ENCODE measurements at places on chromosomes 11 and 22.

DNA sequence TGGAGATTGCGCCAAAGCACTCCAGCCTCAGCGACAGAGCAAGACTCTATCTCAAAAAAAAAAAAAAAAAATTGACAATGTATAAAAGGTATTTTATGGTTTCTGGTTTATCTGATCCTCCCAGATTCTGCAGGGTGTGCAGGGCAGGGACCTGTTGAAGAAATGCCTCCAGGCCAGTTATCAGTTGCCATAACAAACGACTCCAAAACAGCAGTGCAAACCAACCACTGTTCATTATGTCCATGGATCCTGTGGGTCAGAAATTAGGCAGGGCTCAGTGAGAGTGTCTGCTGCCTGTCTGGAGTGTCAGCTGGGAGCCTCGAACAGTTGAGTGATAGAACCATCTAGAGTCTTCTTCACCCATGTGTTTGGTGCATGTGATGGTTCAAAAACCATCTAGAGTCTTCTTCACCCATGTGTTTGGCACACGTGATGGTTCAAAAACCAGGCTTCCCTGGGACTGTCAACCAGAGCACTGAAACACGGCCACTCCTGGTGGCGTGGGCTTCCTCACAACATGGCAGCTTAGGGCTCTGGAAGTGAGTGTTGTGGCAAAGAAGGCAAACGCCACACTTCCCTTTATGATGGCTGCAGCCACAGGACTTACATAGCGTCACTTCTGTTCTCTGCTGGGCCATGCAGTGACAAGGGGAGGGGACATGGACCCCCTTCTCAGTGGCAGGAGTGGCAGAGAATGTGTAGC lies 115.1 kb upstream of the CRYBB3 start:
- no peak for ATAC-seq

DNA sequence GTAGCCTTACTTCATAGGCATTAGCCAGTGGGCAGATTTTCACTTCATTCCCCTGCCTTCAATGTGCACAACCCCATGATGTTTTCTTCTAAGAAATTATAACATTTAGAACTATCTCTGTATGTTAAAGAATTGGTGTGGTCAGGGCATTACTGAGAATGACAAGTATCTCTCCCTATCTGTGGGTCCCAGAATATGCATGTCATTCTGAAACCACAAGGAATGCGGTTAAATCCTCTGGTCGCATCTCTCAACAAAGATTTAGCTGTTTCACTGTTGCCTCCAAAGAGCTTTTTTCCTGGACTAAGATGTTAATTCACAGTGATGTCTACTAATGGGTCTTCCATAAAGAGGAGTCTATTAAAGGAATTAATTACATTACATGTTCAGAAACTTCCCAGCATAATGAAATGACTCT lies 62.7 kb downstream of the LIF start:
- ATAC-seq, result peak; percentile 56

DNA sequence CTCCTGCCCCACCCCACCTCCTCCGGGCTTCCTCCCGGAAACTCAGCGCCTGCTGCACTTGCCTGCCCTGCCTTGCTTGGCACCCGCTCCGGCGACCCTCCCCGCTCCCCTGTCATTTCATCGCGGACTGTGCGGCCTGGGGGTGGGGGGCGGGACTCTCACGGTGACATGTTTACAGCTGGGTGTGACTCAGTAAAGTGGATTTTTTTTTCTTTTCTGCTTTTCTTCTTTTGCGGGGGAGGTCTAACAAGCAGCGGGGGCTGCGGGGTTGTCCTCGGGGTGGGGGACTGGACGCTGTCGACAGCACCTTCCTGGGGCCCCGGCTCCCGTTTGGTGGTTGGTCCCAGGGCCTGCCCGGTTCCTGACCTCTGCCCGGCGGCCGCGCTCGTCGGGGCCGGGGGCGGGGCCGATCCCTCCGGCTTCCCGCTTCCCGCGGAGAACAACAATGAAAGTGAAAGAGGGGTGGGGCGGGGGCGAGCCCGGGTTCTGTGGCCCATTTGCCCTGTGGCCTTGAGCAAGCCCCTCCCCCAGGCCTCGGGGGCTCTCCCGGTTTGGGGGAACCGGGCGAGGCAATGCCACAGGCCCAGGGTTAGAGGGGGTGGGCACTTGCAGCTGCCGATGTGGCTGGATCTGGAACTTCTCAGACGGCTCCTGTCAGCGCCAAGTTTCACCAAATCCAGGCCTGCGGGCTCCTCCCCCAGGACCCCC lies 975 bp upstream of the MDK start:
- peak; percentile 54 for ATAC-seq

- no peak for ATAC-seq
Observed at GRCh38 chr22:44117746-44118145, 63.0 kb upstream of the PARVG start.

DNA sequence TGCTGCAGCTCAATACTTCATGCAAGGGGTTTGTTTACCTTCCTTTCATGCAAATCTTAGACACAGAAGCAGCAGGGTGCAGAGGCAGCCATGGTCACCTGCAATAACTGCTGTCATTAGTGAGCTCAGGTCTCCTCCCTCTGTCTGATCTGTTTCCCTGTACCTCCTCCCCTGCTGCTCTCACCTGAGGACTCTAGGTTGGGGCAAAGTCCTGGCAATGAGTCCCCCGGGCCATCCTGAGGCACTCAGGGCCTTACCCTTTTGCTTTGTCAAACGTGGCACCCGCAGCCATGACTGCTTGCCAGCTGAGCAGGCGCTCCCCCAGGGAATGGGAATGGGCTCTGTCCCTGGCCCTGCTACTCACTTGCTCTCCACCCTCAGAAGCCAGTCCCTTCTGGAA lies 3.9 kb downstream of the LRRC10B start:
- no peak for ATAC-seq

DNA sequence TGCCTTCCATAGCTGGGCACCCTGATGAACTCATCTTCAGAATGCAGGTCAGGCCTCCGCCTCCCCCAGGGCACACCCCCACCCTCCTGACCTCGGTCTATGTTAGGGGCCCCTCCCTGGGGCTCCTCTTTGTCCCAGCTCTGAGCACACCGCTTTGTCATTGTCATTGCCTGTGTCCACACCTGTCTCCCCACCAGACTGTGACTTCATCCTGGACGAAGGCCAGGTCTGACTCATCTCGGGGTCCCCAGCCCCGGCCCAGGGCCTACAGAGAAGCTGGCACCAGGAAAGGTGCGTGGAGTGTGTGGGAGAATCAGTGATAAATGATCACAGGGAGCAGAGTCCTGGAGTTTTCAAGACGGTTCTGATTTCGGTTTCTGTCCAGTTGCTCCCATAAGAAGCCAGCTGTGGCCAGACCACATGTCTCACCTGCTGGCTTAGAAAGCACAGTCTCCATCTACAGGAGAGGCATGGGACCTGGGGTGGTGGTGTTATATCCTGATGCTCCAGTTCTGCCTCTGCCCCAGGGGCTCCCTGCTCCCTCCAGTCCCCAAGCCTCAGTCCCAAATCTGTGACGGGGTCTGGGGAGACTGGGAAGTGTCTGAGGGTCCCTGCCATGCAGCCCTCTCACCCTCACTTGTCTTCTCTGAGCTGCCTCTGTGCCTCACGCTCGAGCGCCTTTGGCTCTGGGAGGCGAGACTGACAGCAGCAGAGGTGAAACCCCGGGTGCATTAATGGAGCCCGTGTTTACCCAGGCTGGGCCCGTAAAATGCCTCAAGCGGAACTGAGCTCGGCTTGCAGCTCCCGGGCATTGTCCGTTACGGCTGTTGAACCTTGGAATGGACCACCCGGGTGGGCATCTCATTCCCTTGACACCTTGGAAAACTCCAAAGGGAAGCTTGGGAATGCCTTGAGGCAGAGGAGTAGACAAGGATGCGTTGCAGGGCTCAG lies 85.5 kb upstream of the WNT11 start:
- no peak for ATAC-seq

GRCh38 chr11:125923012-125923579 lies 18.8 kb downstream of the DDX25 start:
- peak; percentile 51 for ATAC-seq

- ATAC-seq, result peak; percentile 75
Observed at GRCh38 chr11:46242952-46243795, 34.3 kb upstream of the CREB3L1 start.

GRCh38 chr22:23257889-23258825 lies 77.8 kb downstream of the BCR start:
- no peak for ATAC-seq

GRCh38 chr11:118604566-118604965 lies 2.8 kb upstream of the PHLDB1 start:
- ATAC-seq, result no peak

DNA sequence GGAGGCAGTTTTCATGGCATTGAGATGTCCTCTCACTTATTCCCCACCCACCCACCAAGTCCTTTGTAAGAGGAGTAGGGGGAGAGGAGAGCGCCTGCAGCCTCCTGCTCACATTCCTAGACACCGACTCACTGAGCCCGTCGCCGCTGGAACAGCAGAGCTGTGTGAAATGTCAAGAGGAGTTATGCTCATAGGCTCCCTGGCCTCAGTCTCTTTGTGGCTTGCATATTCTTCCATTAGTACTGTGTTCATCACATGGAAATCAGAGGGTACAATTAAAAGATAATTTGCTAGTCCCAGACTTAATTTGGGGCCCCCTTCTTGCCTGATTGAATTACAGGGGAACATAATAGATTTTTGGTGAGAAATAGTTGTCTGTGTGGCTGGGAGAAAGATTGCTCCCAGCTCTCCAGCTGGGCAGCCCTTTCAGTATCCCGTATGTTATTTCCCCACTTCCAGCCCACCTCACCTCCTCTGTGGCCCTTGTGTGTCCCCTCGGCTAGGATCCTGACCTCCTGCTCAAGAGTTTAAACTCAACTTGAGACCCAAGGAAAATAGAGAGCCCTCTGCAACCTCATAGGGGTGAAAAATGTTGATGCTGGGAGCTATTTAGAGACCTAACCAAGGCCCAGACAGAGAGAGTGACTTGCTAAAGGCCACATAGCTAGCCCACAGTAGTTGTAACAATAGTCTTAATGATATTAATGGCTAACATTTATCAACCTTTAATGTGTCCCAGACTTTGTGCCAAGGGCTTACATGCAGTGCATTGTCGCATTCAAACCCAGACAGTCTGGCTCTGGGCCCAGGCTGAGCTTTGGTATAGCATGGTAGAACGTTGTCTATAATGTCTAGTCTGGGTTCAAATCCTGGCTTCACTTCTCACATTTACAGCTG lies 32.2 kb downstream of the LIMK2 start:
- ATAC-seq, result no peak

DNA sequence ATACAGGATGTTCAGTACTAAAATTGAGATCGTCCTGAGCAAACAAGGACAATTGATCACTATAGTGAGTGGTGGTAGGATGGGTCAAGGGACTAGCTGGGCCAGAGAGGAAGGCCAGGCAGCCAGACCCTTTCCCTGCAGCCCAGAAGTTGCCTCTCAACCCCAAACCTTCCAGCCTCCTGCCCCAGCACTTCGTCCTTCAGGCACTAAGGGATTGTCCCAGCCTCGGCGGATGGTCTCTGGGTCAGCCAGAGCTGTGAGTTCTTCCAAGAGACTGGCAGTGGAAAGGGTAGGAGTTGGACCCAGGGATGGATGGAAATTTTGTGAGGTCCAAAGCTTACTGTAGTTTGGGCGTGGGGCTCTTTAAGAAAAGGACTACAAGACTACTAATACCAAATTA lies 3.6 kb upstream of the LMO1 start:
- ATAC-seq, result no peak

GRCh38 chr22:41535244-41535643 lies 9.0 kb downstream of the POLR3H start:
- ATAC-seq, result no peak

GRCh38 chr11:2138068-2138430 lies 1.1 kb downstream of the IGF2 start:
- no peak for ATAC-seq

DNA sequence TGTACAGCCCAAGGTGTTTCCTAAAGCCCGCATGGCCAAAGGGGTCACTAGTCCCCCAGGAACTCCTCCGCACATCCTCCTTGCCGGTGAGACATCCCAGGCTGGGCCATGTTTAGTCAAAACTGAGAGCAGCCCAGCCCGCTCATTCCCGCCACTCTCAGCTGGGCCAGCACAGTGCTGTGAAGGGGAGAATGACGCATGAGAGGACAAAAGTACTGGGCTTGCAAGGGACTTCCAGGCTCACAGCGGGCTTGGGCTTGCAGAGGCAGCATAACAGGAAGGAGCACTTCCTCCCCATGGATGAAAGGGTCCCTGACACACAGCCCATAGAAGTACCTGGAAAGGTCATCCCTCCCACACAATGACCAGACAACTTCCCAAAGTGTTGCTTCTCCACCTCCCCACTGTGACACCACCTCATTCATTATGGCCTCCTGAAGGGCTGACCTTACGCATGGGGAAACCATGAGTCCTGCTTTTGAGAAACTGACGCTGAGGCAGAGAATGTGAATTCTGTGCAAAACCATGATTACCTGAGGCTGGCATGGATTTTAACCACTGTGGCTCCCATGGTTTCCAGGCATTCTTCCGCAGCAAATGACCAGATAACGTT lies 19.1 kb downstream of the ETS1 start:
- ATAC-seq, result peak; percentile 55

DNA sequence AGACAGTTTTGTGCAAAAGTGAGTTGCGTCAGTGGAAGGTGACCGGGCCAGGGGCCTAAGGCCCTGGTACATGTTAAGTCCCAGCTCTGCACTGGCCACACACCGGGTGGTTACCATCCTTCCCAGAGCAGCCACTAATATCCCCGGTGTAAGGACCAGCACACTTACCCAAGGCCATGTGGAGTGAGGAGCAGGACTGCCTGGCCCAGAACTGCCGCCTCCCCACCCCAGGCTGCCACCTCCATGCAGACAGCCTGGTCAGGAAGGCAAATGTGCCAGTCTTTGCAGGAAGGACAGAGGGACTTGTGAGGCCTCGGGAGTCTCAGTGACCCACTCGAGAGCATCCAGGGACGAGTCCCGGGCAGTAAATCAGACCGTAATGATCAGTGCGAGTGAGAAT lies 102.9 kb downstream of the MORC2 start:
- ATAC-seq, result no peak

GRCh38 chr11:34792814-34793258 lies 123.3 kb downstream of the APIP start:
- no peak for ATAC-seq

- ATAC-seq, result no peak
Observed at GRCh38 chr22:17269607-17270261, 50.5 kb upstream of the ADA2 start.

GRCh38 chr11:119155733-119156492 lies 7.1 kb downstream of the ABCG4 start:
- no peak for ATAC-seq

- no peak for ATAC-seq
Observed at GRCh38 chr22:41480397-41480735, 11.4 kb downstream of the ACO2 start.

DNA sequence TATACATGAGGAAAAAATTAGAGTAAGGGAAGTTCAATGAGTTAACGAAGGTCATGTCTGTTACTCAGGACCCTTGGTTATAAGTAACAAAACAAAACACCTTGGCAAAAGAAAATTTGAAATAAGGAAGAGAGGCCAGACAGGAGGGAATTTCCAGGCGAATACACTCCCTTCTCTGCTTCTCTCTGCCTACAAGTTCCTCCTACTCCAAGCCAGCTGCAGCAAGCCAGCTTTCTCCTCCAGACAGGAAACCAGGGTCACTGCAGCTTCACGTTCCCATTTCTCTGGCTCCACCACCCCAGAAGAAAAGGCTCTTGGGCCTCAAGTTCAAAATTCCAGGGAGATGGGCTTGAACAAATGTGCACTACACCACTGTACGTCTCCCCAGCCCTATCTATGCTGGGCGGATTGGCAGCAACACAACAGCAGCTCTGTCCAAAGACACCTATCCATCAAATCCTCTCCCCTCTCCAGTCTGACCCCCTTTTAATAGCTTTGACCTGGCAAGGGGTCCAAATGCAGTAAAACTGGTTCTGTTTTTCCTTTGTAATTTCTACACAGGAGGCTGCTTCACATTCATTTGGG lies 27.7 kb downstream of the SMCO4 start:
- ATAC-seq, result no peak

Data from activated CD4-positive, CD25-positive, alpha-beta regulatory T cell treated with anti-CD3 and anti-CD28 coated beads, Interleukin-2, amount 50 U/mL, for 24 hours (primary cell).